ENCODE measurements at places on chromosomes 11 and 22. TPM values are rescaled to one million over a fixed set of nuclear protein-coding genes. Genes with fewer than 3 reads are reported as not detected.

The FXYD6 gene
- 0.33 TPM for total RNA-seq

The SMIM38 gene
- 0.33 TPM for total RNA-seq

The BRMS1 gene
- 77.5 TPM for total RNA-seq

The SOX6 gene
- 0.67 TPM for total RNA-seq

The OR4A16 gene
- total RNA-seq = not detected

The IL10RA gene
- 0.10 TPM for total RNA-seq

The OPCML gene
- total RNA-seq = not detected

The SIK2 gene
- total RNA-seq = 13.1 TPM

The IFITM10 gene
- total RNA-seq = 0.29 TPM

The SPI1 gene
- total RNA-seq = under 0.01 TPM

The PRR14L gene
- 32.8 TPM for total RNA-seq

The HOATZ gene
- total RNA-seq = not detected

The CACNA1I gene
- total RNA-seq = not detected

The VSIG2 gene
- total RNA-seq = 0.33 TPM

The FGF3 gene
- total RNA-seq = not detected

The EEF1G gene
- 1,362 TPM for total RNA-seq

The ADAMTS15 gene
- total RNA-seq = 2.3 TPM

The NPTXR gene
- total RNA-seq = 0.38 TPM

The GAL3ST3 gene
- total RNA-seq = 0.65 TPM

The APOBEC3B gene
- 2.9 TPM for total RNA-seq

The GLYATL2 gene
- total RNA-seq = not detected

The SCN4B gene
- under 0.01 TPM for total RNA-seq

The APBB1 gene
- 38.1 TPM for total RNA-seq

The LRRC55 gene
- total RNA-seq = not detected

The LIF gene
- total RNA-seq = 0.19 TPM

The MYO7A gene
- 0.86 TPM for total RNA-seq

The MYEOV gene
- total RNA-seq = 0.33 TPM

The PRRG4 gene
- total RNA-seq = 0.33 TPM

The SESN3 gene
- total RNA-seq = 46.4 TPM

All from vein endothelial cell (primary cell).